ENCODE measurements at places on chromosomes 6 and 20. TPM values are rescaled to one million over a fixed set of nuclear protein-coding genes. Genes with fewer than 3 reads are reported as not detected.

LY6G5B gene
- 3.2 TPM for total RNA-seq

GRCh38 chr6:9704989-9705388 is 709.9 kb downstream of the TFAP2A start:
- no peak for DNase-seq

GRCh38 chr6:137471986-137472385 is 22.2 kb downstream of the OLIG3 start:
- no peak for DNase-seq

DNA sequence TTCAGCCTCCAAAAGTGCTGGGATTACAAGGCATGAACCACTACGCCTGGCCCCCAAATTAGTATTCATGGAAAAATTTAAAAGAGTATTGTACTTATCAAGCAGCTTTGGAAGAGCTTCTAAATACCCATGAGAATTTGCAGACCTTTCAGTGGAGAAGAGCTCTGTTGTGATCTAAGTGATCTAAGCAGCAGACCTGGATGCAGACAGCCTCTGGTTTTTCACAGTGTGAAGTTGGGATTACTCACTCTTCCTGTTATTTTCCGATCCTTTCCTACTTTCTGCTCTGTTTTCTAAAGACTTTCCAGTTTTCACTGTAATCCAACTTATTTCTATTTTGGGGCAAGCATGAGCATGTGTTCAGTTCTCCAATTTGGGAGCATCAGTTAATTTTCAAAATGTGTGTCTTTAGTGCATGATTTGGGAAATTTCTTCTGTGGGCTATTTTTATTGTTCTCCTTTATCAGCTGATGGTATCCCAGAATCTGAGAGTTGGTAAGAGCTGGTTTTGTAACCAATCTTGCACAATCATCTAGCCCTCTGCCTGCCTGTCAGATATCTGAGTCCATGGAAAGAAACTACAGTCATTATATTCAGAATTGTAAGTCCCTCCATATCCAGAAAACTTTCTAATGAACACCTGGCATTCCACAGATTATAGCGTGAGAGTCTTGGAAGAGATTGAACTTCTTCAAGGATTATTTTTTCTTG is 207.7 kb upstream of the DTNBP1 start:
- no peak for DNase-seq

- no peak for DNase-seq
Observed at GRCh38 chr6:146855889-146856288, 257.1 kb downstream of the ADGB start.

GRCh38 chr6:34317882-34318498 is 69.2 kb upstream of the SMIM29 start:
- DNase-seq, result no peak

- no peak for DNase-seq
Observed at GRCh38 chr6:126764104-126764503, 354.4 kb upstream of the RSPO3 start.

- DNase-seq, result no peak
Observed at GRCh38 chr6:22892452-22892851, 323.1 kb downstream of the HDGFL1 start.

DNA sequence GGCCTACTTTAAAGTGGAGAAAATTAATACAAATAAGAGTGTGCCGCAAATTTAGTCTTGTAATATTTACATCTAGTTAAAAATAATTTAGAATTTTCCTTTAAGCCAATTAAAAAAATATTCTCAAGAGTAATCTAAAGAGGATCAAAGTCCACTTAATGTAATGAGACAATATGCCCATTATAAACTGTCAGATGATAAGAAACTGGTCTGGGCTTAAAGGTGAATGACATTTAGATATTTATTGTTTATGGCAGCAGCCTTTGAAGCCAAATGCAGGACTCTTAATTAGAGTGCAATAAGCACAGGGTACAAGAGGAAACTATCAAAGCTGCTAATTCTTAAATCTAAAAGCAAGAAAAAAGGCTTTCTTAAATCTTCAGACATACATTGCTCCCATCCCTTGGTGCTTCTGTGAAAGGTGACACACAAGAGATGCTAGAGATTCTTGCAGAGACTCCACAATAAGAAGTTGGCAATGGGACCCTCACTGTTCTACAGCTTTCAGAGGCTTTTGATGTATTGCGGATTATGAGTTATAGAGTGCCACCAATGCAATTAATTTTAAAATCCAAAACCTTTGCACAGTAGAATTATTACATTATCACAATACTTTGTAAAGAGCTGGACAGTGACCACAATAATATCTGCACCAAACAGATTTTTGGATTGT is 116.1 kb downstream of the MAN1A1 start:
- DNase-seq, result no peak
